GM18507 (cell line): ENCODE measurements at places on chromosomes 2 and 18.

DNA sequence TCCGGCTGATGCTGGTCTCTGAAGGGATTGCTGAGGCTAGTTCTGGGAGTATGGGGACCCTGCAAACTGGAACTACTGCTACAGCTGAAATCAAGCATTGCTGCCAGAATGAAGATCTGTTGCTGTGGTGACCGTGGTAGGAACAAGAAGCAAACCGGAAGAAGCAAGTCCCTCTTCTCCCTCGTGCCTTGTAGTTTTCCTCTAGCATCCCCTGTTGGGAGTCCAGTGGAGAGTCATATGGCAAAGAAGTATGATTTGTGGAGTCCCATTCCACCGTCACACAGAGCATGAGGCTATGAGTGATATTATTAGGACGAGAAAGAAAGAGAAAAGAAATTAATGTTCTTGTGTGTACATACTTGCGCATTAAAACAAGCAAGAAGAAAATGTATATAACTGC, 138.8 kb upstream of the SP5 start:
- no peak for DNase-seq

- no peak for DNase-seq
Measured at GRCh38 chr18:8142131-8142711, 467.0 kb upstream of the RAB12 start.

- DNase-seq, result no peak
Measured at GRCh38 chr2:201779901-201780673, 646 bp downstream of the ALS2 start.

DNA sequence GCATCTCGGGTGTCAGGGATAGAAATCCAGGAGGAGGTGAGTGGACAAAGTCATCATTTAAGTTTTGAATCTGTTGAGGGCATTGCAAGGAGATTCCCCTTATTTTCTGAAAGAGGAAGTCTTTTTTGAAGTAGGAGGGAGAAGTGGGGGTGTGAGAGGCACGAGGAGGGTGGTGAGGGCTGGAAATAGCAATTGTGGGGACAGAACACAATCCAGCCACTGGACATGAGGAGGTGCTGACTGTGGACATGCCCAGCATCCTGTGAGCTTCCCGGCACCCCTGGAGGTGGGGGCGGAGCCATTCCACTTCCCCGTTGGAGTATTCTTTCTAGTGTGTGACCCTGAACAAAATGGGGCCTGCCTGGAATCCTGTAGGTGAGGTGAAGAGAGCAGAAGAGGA, 310.7 kb upstream of the EPAS1 start:
- no peak for DNase-seq

GRCh38 chr2:7094231-7094741, 177.1 kb downstream of the RNF144A start:
- no peak for DNase-seq

- DNase-seq, result no peak
Measured at GRCh38 chr18:78953566-78953965, 26.1 kb upstream of the SALL3 start.

GRCh38 chr18:35777039-35777438, 195.4 kb upstream of the RMP24 start:
- DNase-seq, result no peak
